LHCN-M2 (cell line): ENCODE measurements at places on chromosomes 5 and 9. TPM values are rescaled to one million over a fixed set of nuclear protein-coding genes. Genes with fewer than 3 reads are reported as not detected.

Gene TSSK1B
- 0.06 and 0.52 TPM in 2 replicates for total RNA-seq

Gene SLC45A2
- 0.19 TPM in 1 of 2 replicates, not detected in the other for total RNA-seq

Gene ITGA1
- 4.3 and 14.8 TPM in 2 replicates for total RNA-seq

Gene PTGES
- total RNA-seq = 0.34 and 0.64 TPM in 2 replicates

Gene GZMA
- not detected in 2 replicates for total RNA-seq

Gene TAL2
- not detected in 2 replicates for total RNA-seq

Gene ARHGEF28
- 85.6 and 90.0 TPM in 2 replicates for total RNA-seq

Gene AMACR
- total RNA-seq = 18.3 and 21.0 TPM in 2 replicates

Gene LECT2
- total RNA-seq = not detected in 2 replicates

GRCh38 chr5:73918791-73919221, 292.8 kb downstream of the ARHGEF28 start:
- no peak for DNase-seq

DNA sequence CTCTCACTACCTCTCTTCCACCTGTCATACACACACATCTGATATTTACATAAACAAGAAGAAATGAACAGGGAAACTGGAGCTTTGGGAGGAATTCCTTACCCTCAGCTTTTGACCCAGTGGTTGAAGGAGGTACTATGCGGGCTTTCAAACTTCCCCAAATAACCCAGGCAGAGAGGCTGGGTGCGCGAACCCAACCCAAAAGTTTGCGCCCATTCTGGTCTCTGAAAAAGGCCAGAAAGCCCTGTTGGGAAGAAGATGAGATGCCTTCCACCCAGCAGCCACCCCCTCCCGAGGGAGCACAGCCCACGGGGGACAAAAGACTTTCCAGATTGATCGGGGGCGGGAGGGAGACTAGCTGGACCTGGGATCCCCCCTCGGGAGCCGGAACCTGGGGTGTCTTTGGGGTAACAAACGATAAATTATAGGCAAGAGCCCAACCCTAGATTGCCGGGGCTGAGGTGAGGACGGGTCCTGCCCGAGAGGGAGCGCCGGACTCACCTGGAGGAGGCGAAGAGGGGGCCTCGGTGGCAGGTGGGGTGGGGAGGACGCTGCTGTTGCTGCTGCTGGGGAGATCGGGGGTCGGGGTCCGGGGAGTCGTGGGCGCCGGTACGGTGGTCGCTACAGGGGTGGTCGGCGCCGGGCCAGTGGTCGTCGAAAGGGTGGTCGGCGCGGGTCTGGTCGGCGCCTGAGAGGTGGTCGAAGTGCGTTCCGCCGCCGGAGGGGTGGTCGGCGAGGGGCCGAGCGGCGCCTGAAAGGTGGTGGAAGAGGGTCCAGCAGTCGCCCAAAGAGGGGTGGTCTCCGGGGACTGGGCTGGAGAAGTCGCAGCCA, 798 bp downstream of the MEGF9 start:
- peak; percentile 32 for DNase-seq

GRCh38 chr9:89639367-89639795, 34.6 kb downstream of the GADD45G start:
- no peak for DNase-seq

DNA sequence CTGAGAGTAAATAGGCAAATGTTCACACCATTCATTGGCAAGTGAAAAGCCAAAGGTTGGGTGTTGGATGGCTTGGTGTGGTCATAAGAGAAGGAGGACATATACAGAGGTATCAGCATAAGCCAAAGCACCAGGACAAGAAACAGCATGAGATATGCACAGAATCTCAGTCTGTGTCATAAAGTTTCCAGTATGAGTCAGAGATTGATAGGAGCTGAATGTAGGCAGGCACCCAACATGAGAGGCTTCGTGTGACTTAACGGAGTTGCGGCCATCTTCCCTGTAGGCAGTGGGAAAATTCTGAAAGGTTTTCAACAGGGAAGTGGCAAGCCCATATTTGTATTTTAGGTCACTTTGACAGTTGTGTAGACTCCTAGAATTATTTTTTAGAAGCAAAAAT, 54.5 kb downstream of the SNCAIP start:
- DNase-seq = no peak

DNA sequence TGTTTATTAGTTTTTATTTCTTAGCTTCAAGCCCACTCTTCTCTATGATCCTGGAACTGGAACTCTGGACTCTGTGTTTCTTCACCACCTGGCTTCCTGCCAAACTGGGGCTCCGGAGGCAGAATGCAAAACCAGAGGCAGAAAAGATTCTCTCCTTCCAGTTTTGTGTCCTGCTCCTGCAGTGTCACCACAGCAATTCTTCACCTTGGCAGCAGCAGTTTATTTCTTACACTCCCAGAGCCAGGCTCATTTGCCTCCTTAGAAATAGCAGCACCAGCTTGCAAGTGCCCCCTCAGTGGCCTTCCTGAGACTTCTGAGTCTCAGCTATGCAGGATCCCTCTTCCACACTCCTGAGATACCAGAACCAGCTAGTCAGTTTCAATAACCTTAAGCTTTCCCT, 26.7 kb upstream of the CAMK4 start:
- DNase-seq = no peak

- DNase-seq = peak; percentile 85
These were observed 205.7 kb downstream of the AGTPBP1 start for GRCh38 chr9:85536076-85536475.

- DNase-seq = peak; percentile 84
These were observed 71.2 kb downstream of the RAPGEF1 start for GRCh38 chr9:131668439-131669268.

- DNase-seq = no peak
These were observed 36.9 kb upstream of the LURAP1L start for GRCh38 chr9:12737871-12738270.

- no peak for DNase-seq
These were observed 15.9 kb downstream of the NFIL3 start for GRCh38 chr9:91407580-91408318.

DNA sequence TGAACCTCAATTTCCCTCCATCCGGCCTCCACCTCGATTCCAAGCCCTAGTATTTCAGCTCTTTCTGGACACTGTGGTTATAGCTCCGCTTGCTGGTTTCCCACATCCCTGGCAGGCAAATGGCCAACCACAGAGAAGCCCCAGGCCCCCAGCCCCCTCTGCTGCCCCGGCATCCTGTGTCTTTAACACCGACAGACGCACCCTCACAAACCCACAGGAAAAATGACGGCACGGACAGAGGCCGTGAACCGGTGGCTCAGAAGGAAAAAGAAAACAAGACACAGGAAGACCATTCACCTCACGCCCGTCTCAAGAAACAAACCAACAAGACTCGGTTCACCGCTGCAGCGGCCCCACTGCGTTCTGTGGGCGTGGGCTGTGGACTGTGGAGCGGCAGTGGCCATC, 1.5 kb upstream of the CLIC3 start:
- no peak for DNase-seq

GRCh38 chr5:55634209-55634805, 77.8 kb downstream of the SLC38A9 start:
- DNase-seq = peak; percentile 72

DNA sequence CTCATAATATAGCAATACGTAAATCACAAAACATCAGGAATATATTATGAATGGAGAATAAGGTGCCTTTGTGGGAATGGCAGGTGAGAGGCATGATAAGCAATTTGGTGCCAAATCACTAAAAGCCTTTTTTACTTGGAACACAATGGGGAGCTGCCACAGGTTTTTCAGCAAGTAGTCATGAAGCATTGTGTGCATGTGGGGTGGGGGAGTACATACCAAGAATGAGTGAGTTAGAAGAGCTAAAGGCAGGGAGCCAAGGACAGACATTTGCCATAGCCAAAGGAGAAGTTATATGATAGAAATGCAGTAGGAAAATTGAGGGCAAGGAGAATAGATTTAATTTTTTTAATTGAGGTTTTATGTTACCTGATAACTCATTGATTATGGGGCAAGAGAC, 445.0 kb upstream of the SMC2 start:
- no peak for DNase-seq

GRCh38 chr5:159917994-159918393, 1.7 kb downstream of the ADRA1B start:
- DNase-seq = no peak

- no peak for DNase-seq
These were observed 43.6 kb downstream of the SLC6A3 start for GRCh38 chr5:1401536-1402138.

GRCh38 chr9:5718296-5719032, 89.6 kb downstream of the RIC1 start:
- DNase-seq = peak; percentile 24

DNA sequence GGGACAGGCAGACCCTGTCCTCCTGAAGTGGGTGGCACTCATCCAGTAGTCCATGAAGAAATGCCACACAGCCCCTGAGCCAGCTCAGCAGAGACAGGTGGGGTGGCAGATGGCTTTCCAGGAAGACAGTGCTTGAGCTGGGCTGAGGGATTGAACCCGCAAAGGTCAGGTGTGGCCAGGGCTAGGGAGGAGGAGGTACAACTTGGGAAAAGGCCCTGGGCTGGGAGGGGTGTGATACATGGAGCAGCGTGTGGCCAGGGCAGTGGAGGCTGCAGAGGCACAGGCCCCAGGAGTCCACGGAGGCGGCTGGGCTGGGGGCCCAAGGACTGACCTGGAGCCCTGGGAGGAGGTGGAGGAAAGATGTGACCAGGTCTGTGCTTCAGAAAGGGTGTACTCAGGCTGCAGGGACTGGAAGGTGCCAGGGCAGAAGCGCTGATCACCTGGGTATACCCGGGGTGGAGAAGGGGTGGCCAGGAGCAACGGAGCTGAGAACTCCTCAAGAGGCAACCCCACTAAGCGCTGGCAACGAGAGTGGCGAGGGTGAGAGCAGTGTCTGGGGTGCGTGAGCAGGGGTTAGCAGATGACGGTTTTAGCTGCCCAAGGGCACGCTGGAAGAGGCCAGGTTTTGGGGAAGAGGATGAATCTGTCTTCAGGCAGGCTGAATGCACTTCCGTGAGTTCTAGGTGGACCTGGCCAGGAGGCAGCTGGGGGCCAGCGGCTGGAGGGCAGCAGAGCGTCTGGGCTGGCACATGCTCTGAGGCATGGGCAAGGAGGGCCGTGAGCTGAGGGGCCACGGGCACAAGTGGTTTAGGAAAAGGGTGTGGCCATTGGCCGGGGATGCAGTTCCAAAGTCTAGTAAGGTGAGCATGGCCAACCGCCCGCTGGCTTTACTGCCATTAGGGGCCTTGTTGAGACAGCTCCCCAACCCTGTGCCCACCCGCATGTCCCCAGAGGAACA, 3.9 kb upstream of the RABL6 start:
- DNase-seq = no peak

DNA sequence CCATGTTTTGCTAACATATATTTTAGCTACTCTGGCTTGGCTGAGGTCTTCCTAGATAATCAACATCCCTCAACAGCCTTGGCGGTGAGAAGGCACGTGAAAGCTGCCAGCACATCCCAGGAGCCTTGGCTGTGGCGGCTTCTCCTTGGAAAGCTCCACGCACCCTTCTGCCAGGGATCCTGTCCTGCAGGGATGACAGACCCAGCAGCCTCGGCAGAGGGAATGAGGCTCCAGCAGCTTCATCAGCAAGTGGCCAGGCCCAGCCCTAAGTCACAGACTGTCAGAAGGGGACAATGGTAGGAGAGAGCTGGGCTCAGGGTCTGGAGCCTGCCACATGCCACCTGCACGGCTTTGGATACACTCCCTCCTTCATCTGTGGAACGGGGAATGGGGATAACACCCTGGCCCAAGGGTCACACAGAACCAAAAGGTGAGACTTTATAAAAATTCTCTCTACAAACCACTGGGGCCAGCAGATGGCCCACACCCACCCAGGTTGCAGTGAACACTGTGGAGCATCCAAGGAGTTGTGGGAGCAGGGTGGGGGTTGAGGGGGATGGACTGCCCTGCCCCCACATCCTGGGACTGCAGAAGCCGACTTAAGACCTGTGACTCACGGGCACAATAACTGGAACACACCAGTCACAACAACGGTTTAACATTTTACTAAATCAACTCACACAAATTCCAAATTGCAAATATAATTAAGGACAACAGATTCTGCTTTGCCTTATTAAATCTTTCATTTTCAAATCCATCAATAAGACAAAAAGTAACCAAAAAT, 65.1 kb downstream of the MACROH2A1 start:
- no peak for DNase-seq
